ENCODE measurements at places on chromosomes 3 and 15.

- no peak for DNase-seq
These were observed 113.8 kb downstream of the IQSEC1 start for GRCh38 chr3:12959410-12959809.

DNA sequence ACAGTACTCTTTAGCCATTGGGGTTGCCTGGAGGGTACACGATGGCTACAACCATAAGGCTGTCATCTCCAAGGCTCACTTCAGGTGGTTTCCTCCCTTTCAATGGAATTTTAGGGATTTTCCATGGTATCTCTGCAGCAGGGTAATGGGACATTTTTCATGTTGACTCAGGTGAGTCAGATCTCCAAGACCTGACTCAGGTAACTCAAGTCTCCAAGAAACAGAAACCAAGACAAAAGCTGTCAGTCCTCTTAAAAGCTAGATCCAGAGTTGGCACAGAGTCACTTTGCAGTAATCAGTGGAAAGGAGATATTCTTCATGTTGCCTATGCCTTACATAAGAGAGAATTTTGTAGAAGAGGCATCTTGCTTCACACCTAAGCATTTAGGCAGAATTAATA is 375.8 kb upstream of the ARPP21 start:
- DNase-seq, result no peak

GRCh38 chr3:123287051-123287961 is 85.6 kb downstream of the SEC22A start:
- DNase-seq, result no peak

- peak; percentile 72 for DNase-seq
These were observed 59.2 kb upstream of the TRAK1 start for GRCh38 chr3:42031808-42032480.

DNA sequence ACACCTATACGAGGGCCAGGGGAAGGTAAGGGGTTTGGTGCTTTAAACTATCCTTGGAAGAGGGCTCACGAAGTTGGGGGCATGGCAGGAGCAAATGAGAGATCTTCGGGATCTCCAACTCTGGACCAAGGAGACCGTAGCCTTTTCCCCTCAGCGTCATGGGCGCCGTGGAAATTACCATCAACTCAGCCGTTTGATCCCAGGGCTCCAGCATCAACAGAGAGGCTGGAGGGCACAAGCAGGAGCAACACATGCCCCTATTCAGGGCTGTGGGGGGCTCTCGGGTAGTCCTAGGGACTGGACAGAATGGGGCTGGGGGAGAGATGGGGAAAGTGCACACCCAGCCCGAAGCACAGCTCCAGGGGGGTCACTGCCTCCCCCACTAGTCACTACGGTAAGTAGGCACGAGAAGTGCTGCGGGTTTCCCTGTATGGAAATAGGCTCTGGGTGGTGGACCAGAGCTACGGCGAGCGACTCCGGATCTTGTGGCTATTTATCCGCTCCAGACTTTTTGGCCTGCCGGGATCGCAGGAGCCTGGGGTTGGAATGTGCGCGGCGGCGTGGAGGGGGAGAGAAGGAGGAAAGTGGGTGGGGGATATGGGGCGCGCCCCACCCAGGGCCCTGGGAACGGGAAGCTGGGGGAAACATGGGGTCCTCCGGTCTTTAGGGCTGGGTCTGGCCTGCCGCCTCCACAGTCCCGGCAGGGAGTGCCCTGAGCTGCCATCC is 539 bp upstream of the LAMB2 start:
- peak; percentile 90 for DNase-seq

DNA sequence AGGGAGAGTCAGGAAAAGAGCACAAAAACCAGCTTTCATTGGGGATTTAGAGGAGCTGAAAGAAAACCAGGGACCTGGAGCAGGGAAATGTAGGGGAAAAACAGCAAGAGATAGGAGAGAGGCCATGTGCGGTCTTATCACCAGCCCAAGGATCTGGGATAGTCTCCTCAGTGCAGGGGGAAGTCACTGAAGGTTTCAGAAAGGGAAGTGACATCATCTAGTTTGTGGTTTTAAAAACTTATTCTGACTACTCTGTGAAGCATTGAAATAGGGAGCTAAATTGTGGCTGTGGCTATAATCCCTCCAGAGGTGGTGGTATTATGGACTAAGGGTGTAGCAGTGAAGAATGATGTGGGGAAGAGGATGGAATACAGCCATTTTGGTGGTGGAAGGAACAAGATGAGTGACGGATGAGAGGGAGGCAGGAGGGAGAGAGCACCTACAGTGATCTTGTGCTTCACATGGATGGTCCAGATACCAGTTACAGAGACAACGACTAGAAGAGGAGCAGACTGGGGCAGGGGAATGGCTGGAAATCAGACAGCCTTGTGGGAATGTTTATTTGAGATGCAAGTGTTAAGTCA is 72.7 kb downstream of the HMG20A start:
- no peak for DNase-seq

- peak; percentile 7 for DNase-seq
These were observed 238.2 kb downstream of the GREM1 start for GRCh38 chr15:32956006-32956405.

- DNase-seq, result no peak
These were observed 153.7 kb upstream of the MEF2A start for GRCh38 chr15:99412082-99412481.

DNA sequence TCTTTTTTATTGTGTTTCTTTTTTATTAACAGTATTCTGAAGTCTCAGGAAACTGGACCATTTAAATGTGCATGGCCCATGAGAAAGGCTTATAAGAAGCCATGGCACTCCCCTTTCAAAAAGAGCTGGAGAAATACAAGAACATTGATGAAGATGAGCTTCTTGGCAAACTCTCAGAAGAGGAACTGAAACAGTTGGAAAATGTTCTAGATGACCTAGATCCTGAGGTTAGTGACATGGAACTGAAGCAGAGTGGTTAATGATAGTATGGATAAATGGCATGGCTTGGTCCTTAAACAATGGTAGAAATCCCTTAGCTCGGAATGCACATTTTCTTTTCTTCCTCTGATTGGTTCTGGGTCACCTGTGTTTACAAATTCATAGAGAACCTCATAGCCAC is 14.9 kb downstream of the TMOD2 start:
- peak; percentile 29 for DNase-seq

GRCh38 chr15:34365836-34366235 is 1.2 kb downstream of the LPCAT4 start:
- DNase-seq, result peak; percentile 72

- no peak for DNase-seq
These were observed 82.7 kb downstream of the FOXB1 start for GRCh38 chr15:60086681-60087429.

- DNase-seq, result no peak
These were observed 51.5 kb downstream of the GMNC start for GRCh38 chr3:190810957-190811356.

- no peak for DNase-seq
These were observed 14.0 kb downstream of the GXYLT2 start for GRCh38 chr3:72901840-72902239.

DNA sequence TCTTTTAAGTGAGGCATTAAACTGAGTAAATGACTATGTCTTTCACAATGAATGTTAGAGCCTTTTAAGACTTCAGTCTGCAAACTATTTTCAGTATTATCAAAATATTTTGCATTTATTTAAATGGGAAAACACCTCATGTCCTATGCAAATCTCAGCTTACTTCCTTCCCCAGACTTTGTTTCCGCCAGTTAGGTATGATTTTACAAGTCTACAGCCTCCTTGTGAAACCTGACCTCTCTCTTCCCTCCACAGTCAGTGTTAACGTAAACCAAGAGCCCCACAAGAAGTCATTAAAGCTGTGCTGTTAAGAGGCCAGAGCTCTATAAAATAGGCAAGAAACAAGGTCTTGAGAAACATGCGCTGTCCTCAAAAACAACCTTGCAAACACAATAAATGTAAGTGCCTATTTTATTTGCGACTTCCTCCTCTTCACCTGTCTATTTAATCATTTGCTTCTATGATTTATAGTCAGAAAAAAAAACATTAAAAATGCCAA is 48.3 kb downstream of the PRTG start:
- no peak for DNase-seq

DNA sequence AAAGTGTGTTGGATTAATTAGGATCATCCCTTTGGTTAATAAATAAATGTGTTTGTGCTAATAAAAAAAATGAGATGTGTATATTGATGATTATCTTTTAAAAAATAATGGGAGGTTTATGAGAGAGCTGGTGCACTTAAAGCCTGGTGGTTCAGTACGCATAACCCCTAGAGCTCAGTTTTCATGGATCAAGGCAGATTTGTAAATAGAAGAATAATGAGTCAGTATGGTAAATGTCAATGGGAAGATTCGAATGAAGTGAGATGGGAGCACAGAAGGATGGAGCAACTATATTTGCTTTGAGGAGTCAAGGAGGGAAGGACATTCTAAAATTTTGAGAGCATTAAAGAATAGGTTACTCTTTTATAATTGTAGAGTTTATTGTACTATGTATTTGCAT is 35.4 kb downstream of the AKAP13 start:
- no peak for DNase-seq

GRCh38 chr15:47961401-47962090 is 159.2 kb upstream of the SLC24A5 start:
- DNase-seq, result no peak

- DNase-seq, result no peak
These were observed 183.8 kb upstream of the THRB start for GRCh38 chr3:24678421-24678865.

Data from G401 (cell line).